Bronchial smooth muscle cell (primary cell): ENCODE measurements at places on chromosomes 1 and 21. TPM values are rescaled to one million over a fixed set of nuclear protein-coding genes. Genes with fewer than 3 reads are reported as not detected.

The PTGFR gene
- 15.5 and 23.6 TPM in 2 replicates for total RNA-seq

The APCS gene
- not detected in 2 replicates for total RNA-seq

The LRRC53 gene
- total RNA-seq, result not detected in 2 replicates

The TRIM17 gene
- 0.16 and 0.34 TPM in 2 replicates for total RNA-seq

The IGSF21 gene
- not detected in 2 replicates for total RNA-seq

The ADPRS gene
- total RNA-seq, result 18.7 and 21.0 TPM in 2 replicates

The LRRIQ3 gene
- 0.77 and 1.1 TPM in 2 replicates for total RNA-seq

The PGLYRP4 gene
- total RNA-seq, result not detected in 2 replicates

The PRAMEF17 gene
- total RNA-seq, result not detected in 2 replicates

The CFH gene
- total RNA-seq, result 119 and 157 TPM in 2 replicates

The NBPF3 gene
- total RNA-seq, result 10.0 and 16.9 TPM in 2 replicates

The SCYL3 gene
- 8.8 and 14.9 TPM in 2 replicates for total RNA-seq

The SELENBP1 gene
- 111 and 123 TPM in 2 replicates for total RNA-seq

The COX20 gene
- total RNA-seq, result 7.3 and 14.3 TPM in 2 replicates

The ATF3 gene
- total RNA-seq, result 4.4 and 5.2 TPM in 2 replicates

The ICOSLG gene
- 0.09 and 0.16 TPM in 2 replicates for total RNA-seq

The PWP2 gene
- total RNA-seq, result 3.1 and 3.5 TPM in 2 replicates

The PTCH2 gene
- total RNA-seq, result 0.17 and 0.95 TPM in 2 replicates

The FAM3B gene
- not detected in 2 replicates for total RNA-seq

The CD2 gene
- not detected in 2 replicates for total RNA-seq

The NKAIN1 gene
- total RNA-seq, result not detected in 2 replicates

The C4BPB gene
- total RNA-seq, result not detected in 2 replicates

The XCL1 gene
- total RNA-seq, result not detected in 2 replicates

The GLRX2 gene
- 11.7 and 14.7 TPM in 2 replicates for total RNA-seq

The C1orf226 gene
- under 0.01 TPM in 1 of 2 replicates, not detected in the other for total RNA-seq

The ERG gene
- total RNA-seq, result under 0.01 TPM in 2 replicates

The HEYL gene
- total RNA-seq, result not detected in 2 replicates

The OPRD1 gene
- not detected in 2 replicates for total RNA-seq

The PRELP gene
- under 0.01 and 1.1 TPM in 2 replicates for total RNA-seq

The LCE3D gene
- total RNA-seq, result not detected in 2 replicates

The CHI3L1 gene
- total RNA-seq, result 1.1 and 4.4 TPM in 2 replicates

The HES2 gene
- 0.09 and 0.16 TPM in 2 replicates for total RNA-seq

The TIE1 gene
- total RNA-seq, result 0.34 and 0.79 TPM in 2 replicates

The FBXO44 gene
- 12.1 and 17.2 TPM in 2 replicates for total RNA-seq

The DENND2C gene
- total RNA-seq, result 1.5 and 3.0 TPM in 2 replicates

The ZNF697 gene
- 7.6 and 8.2 TPM in 2 replicates for total RNA-seq

The CCDC185 gene
- not detected in 2 replicates for total RNA-seq
